Tibial artery (tissue), 4 donors: ENCODE measurements at places on chromosomes 12 and 14.
A peak's percentile ranks its signal among the peaks of the same experiment; 100 is the strongest.

- no peak for DNase-seq
Measured at GRCh38 chr12:44294649-44295048, 458.8 kb downstream of the TMEM117 start.

- no peak for DNase-seq
Measured at GRCh38 chr12:12273291-12273957, 6.6 kb upstream of the LRP6 start.

- no peak for DNase-seq
Measured at GRCh38 chr12:84502907-84503787, 409.5 kb downstream of the SLC6A15 start.

- DNase-seq, result no peak
Measured at GRCh38 chr14:35821564-35822411, 4.3 kb upstream of the BRMS1L start.

- no peak for DNase-seq
Measured at GRCh38 chr12:114656906-114657596, 26.9 kb downstream of the TBX3 start.

GRCh38 chr14:59829469-59830337 lies 40.9 kb downstream of the RTN1 start:
- DNase-seq, result no peak

GRCh38 chr14:75835156-75835725 lies 146.6 kb downstream of the TGFB3 start:
- no peak for DNase-seq

DNA sequence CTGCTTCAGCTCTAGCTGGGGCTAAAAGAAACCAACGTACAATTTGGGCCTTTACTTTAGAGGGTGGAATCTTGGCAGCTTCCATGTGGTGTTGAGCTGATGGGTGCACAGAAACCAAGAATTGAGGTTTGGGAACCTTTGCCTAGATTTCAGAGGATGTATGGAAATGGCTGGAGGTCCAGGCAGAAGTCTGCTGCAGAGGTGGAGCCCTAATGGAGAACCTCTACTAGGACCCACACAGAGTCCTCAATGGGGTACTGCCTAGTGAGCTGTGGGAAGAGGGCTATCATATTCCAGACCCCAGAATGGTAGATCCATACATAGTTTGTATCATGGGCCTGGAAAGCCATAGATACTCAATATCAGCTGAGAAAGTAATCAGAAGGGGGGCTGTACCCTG lies 500.4 kb upstream of the ATP2B1 start:
- DNase-seq, result no peak

GRCh38 chr12:85920324-85920947 lies 46.3 kb downstream of the NTS start:
- no peak for DNase-seq

- peak; percentile 31 for DNase-seq
Measured at GRCh38 chr12:52312086-52312485, 9.1 kb downstream of the KRT83 start.

DNA sequence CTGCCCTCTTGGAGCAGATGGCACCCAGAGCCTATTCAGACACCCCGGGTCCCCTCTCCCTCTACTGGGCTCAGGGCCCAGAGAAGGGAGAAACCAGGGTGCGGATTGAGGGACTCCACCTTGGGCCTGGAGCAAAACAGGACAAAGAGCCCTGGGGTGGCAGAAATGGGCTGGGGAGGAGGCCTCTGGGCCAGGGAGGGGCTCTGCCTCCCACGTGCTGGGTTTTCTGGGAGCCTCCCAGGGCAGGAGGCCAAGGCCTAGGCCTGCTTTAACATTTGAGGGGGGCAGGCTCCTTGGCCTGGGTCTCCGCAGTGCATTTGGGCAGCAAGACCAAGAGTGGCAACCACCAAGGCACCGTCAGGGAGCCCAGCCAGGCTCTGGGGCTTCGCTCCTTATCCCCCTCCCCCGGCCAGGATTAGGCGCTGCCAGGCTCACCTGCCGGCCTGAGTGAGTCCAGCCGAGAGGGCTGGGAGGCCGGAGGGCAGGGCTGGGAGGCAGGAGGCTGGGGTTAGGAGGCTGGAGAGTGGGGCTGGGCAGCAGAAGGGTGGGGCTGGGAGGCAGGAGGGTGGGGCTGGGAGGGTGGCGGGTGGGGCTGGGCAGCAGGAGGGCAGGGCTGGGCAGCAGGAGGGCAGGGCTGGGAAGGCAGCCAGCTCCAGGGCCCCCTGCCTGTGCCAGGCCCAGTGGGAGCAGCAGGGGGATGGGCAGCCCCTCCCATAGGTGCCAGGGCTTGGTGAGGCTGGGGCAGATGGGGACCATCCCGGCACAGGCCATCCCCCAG lies 101.8 kb upstream of the EIF5 start:
- DNase-seq, result no peak

GRCh38 chr12:5905757-5906156 lies 39.3 kb downstream of the ANO2 start:
- DNase-seq, result no peak

GRCh38 chr12:29346769-29347421 lies 34.1 kb downstream of the ERGIC2 start:
- DNase-seq, result no peak

- no peak for DNase-seq
Measured at GRCh38 chr12:58285551-58285950, 344.2 kb downstream of the ATP23 start.

- DNase-seq, result no peak
Measured at GRCh38 chr12:28222081-28222700, 31.9 kb downstream of the CCDC91 start.

- no peak for DNase-seq
Measured at GRCh38 chr12:66066137-66066928, 64.2 kb downstream of the LLPH start.

- DNase-seq, result no peak
Measured at GRCh38 chr12:57850854-57851430, 4.4 kb upstream of the CTDSP2 start.

GRCh38 chr14:27608377-27608776 lies 1010.5 kb upstream of the NOVA1 start:
- DNase-seq, result no peak

DNA sequence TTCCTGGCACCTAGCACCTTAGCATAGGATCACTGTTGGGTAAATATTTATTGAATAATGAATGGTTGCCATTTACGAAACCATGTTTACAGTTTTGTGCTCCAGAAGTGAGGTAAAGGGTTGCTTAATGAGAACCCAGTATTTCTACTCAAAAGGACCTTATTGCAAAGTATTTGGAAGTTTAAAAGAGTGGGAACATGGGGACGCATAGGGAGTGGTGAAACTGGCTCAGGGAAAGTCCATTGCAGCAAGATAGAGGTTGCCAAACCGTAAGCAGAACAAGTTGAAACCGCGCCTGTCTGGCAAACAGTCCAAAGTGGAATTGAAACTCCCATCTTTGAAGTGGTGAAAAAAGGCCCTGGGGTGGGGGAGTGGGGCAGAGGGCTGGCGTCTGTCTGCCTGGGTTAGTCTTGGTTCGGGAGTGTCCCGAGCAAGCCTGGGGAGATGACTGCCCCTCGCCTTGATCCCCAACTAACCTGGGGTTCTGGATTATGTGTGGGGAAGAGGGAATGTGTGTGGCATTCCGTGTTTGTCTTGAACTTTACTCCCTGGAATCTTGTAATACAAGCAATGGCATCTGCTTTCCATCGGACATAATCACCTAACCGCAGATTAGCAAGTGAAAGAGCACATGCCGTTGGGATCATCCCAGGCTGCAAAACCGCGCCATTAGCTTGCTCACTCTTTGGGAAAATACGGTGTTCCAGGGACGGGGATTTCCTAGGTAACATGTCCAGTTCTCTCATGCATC lies 7.2 kb downstream of the ALDH2 start:
- peak; percentile 89 for DNase-seq

GRCh38 chr12:64745980-64746379 lies 13.2 kb downstream of the GNS start:
- DNase-seq, result no peak

DNA sequence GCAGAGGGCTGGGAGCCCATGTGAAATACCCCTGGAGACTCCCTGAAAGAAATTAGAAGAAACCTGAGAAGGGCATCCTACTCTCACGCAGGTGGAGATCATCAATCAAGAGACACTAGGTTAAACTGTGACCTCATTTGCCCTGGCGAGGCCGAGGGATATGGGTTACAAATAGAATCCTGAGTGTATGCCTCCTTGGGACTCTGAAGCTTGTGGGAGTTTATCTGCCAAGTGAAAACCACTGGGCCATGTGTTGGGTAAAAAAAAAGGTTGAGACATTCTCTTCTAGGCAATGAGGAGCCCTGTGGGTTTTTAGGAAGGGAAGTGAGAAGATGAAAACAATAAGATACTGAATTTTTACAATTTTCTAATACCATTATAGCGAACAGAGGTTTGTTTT lies 160.7 kb upstream of the ARID2 start:
- no peak for DNase-seq

DNA sequence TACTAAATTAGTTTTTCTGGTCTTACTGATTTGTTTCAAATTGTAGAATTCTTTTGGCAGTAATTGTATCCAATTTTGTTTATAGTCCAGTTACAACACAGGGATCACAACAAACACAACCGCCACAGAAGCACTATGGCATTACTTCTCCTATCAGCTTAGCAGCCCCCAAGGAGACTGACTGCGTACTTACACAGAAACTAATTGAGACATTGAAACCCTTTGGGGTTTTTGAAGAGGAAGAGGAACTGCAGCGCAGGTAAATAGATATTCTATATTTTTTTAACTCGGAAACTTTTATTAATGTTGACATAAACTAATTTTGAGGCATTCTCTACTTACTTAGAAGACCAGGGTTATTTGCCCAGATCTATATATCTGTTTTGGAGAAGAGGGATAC lies 17.8 kb downstream of the PAPOLA start:
- DNase-seq, result no peak

GRCh38 chr14:34103176-34103575 lies 152.3 kb upstream of the EGLN3 start:
- DNase-seq, result no peak

DNA sequence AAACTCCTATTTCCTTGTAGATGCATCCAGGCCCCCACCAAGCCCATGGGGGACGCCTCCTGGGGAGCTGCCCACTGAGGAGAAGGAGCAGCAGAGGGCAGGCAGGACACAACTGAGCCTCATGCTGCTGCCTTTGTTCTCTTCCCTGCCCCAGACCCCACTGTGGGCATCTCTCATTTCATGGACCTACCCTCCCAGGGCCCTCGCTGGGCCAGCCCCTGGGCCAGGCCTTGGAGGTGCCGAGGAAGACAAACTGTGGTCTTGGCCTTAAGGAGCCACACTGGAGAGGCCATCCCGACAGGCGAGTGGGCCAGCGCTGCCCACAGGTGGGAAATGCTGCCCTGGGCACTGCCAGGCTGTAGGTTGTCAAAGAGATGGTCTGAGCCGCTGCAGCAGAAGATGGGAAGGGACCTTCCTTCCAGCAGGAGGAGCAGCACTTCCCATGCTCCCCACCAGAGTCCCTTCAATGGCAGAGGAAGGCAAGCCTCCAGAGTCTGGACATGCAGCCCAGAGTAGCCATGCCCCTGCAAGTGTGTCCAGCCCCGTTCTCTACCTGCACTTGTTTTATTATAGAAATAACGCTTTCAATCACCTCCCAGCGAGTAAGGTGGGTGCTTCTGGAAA lies 147.4 kb downstream of the BCL11B start:
- peak; percentile 51 for DNase-seq

DNA sequence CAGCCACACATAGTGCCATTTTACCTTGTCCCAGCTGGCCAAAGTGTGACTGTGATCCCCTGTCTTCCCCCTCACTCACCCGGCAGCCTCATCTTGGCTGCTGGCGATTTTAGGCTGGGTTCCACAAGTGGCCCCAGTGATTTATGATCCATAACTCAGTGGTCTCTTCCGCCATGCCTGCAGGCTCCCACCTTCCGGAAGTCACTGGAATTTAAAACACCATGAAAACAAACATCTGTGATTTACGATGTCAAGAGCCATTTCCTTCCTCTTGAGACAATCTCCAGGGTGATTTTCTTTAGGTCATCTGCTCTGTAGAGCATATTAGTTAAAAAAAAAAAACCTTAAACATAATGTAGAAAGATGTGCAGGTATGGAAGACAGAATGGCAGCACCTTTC lies 282.3 kb downstream of the CACNA1C start:
- no peak for DNase-seq

DNA sequence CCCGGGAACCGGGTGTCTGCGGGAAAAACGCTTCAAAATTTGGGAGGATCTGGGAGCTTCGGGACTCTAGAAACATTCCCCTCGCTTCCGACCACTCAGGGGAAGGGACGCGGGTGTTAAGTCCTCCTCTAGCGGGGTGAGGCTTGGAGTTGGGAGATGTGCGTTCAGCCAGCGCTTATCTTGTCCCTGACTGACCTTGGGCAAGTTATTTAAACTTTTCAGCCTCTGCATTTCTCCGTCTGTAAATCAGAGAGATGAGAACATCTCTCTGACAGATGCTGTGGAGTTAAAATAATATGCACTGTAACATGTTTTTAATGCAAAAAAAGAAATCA lies 76.9 kb upstream of the ANO4 start:
- DNase-seq, result no peak

- peak; percentile 72 for DNase-seq
Measured at GRCh38 chr14:74882103-74882920, 596 bp downstream of the DLST start.

DNA sequence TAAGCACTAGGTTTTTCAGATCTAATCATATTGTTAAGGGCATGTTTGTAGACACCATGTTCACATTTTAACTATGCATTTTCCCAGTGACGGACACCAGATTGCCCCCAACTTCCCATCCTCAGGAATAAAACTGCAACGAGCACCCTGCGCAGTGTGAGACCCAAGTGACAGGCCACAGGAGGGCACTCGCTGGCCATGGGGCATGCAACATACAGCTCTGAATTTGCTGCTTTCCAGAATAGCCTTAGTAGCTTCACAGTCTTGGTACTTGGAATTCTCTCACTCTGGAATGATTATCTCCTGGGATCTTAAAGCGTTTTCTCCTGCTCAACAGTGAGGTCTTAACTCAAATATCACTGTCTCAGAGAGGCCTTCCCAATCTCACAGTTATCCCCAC lies 972 bp upstream of the DDX47 start:
- DNase-seq, result no peak

- no peak for DNase-seq
Measured at GRCh38 chr14:104431929-104432541, 147.5 kb upstream of the C14orf180 start.

- DNase-seq, result no peak
Measured at GRCh38 chr12:122190842-122191668, 8.1 kb downstream of the LRRC43 start.

DNA sequence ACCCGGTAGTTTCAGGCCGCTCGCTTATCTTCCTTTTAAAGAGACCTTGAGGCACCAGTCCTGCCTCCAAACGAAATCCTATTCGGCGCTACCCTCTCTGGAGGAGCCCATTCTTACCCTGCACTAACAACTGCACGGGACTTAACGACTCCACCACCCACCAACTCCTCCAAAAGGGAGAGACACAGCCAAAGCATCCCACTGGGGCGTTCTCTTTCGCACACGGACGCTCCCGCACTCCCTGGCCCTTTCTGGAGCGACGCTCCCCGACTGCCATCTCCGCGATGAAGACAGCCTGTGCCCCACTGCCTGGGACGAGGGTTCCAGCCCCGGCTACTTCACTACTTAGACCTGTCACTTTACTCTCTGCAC lies 650 bp downstream of the GALC start:
- no peak for DNase-seq
